ENCODE measurements at places on chromosomes 1 and 21.
A peak's percentile ranks its signal among the peaks of the same experiment; 100 is the strongest.

GRCh38 chr1:74703386-74704182 lies 29.3 kb downstream of the CRYZ start:
- no peak for DNase-seq

DNA sequence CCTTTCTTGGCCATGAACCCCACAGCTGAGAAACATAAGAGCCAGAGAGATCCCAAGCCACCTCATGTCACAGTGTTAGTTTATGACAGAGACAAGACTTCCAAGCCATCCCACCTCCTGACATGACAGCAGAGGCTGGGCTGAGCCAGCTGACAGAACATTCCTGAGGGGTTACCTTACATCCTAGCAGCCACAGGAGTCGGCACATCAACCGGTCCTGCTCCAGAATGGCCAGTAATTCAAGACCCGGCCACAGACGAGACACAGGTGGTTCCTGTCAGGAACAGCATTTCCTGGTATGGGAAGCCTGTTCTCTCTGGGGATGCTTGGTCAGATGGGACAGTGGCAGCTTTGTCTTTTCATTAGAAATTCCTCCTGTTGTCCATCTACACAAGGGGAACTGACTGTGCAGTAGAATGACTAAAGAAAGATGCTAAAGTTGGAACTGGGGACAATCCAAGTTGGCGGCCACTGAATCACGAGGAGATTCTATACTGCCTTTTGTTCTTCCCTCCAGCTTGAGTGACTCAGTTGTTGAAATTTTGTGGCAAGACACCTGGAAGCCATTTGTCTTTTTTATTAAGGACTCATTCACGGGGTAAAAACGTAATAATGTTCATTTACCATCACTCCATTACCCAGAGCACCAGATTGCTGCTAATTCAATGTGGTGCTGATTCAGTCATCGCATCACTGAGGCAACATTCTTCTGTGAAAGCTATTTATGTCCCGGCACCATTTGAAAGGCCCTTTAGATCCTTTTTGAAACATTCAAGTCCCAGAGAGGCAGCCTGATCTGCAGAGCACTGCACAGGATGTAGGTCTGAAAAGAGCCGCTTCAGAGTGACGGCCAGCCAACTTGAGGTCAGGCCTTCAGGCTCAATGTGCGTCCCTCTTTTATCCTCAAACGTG lies 37.2 kb upstream of the NPL start:
- DNase-seq: no peak

DNA sequence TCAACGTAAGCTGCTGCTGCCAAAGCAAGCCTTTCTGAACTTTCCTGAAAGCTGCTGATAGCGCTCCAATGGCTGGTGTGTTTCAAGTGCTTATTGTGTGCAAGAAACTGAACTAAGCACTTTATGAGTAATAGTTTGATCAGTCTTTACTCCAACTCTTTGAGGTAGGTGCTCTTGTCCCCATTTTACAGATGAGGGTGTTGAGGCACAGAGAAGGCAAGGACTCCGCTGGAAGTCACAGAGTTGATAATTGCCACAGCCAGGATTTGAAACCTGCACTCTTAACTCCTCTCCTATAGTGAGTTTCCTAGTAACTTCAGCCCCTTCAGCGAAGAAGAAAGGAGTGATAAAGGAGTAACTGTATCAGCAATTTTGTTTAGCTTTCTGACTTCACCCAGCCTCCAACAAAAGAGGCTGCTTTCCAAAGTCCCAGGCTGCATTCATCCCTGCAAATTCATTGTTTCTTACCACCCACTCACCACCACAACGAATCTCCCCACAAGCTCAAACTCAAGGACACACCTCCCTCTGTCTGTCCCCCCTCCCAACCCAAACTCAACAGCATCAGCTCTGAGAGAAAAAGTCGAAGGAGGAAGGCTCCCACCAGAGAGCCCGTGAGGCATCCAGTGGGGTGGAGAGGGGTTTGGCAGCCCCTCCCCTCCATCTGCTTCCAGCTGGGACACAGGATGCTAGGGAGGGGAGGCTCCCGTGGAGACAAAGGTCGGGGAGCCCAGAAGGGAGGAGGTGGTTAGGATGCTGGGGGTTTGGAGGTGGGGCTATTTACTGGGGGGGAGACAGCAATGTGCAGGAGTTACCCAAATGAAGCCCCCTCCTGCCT lies 139.6 kb downstream of the NAV1 start:
- no peak for DNase-seq

GRCh38 chr1:11898831-11899467 lies 27.3 kb downstream of the KIAA2013 start:
- DNase-seq: peak; percentile 36

DNA sequence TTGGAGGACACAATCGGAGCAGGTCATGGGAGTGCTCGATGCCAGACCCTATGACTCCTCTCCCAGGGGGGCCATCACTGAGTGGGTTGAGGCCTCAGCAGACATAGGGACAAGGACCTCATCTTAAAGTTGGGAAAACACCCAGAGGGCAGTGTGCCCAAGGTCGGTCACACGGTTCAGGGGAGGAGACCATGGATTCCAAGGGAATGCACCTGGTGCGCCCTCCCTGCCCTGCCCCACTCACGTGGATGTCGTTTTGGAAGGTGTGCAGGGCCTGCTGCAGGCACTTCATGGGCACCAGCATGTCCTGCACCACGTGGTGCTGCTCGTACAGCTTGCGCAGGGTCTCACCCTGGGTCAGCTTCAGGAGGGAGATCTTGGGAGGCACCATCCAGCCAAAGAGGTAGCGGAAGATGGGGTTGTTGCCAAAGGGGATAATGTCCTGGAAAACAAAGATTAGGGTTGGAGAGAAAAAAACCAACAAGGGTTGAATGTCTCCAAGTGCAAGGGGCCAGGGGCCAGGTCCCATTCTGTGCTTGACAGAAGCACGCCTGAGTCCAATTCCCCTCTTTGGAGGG lies 33.1 kb downstream of the DHCR24 start:
- DNase-seq: no peak

DNA sequence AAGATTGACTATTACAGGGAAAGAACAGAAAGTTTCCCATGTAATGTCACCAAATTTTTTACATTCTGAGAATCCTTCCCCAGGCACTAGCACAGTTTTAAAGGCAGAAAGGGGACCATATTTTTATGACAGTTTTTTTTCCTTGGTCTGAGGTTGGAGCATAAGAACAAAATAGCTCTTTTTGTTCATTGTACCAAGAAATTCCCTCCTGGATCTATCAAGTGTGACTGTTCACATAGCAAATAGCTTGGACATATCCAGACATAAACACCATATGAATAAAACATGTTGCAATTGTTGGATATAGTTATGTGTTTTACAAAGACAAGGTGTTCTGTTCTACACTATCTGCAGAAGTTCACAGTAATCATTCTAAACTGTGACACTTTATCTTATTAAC lies 182.4 kb upstream of the ADGRL2 start:
- no peak for DNase-seq

DNA sequence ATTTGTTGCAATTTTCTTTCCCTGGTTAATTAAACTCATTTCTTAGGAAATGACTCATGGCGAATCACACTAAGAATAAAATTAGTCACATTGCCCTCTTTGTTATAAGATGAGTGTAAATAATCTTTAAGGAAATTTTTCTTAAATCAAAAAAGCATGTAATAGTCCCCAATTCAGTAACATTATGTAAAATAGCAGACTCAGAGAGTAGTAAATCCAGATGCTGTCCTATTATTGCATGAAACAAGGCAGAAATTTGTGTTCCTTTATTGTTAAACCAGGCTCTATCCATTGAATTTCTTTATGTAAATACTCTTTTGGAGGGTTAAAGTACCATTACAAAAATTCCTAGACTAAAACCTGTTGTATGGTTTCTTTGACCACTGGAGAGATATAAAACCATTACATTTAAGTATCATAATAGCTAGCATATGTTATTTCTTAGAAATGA lies 154.5 kb upstream of the C1orf87 start:
- DNase-seq: no peak

GRCh38 chr1:3283849-3284248 lies 170.6 kb upstream of the ARHGEF16 start:
- DNase-seq: peak; percentile 38

DNA sequence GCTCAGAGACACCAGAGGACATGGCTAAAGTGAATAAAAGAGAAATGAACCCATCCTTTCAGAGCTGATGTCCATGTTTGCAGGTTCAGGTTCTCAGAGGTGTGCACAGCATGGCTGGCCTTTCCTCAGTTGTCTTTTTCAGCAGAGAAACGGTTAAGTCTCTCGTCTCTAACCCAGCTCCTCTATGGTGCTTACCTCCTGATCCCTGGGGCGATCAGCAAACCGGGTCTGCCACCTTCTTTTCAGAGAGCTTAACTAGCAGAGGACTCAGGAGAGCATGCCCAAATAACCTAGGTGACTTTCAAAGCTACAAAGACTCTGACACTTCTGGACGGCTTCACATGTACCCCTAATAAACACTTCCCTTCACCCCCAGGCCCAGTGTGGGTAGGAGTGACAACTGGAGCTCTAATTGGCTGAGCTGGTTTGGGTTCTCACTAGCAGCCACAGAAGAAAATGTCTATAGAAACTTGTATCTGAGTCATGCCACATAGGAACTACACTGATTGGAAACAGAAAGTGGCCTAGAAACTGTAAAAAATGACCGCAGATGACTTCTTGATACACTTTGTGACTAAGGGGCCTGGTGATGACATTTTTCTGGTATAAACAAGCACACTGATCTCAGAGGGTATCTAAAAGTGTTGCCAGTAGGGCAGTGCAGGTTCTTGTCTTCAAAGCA lies at the start of gene AIM2:
Gene AIM2, minus strand, starts transcription at position 329 of the 682 bp plus-strand sequence. CDS start 3,267 bp downstream, outside the sequence.
- DNase-seq: peak; percentile 78

DNA sequence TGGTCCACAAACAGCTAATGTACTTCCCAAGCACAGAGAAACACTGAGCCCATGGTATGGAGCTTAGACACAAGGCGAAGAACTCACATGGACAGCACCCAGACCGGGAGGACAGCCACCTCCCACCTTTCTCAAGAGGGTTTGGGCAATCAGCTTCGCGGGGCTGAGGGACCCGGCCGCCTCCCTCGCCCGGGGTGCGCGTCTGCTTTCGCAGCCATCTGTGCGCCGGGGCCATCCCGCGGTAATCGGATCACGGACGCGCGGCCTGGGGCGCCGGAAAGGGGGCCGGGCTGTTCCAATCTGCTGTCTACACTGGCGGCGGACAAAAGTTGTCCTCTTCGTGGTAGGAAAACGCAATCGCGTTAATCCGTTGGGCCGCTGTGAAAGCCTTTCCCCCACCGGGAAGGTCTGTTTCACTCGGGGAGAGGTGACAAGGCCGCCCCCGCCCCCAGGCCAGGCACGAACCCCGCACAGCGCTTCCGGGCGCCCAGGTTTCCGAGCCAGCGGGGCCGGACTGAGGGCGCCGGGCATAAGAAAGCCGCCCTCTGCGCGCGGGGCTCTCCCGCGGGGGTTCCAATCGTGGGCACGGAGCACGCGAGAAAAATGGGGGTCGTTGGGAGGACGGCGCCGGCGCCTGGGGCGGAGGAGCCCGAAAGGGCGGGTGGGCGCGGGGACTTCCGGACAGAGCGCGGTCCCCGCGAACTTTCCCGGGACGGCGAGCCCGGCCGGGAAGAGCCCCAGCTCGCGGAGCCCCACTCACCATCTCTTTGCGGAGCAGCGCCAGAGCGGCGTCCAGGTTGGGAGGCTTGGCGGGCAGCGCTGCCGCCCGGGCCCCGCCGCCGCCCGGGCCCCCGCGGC lies 664 bp downstream of the FAM89A start:
- peak; percentile 52 for DNase-seq

DNA sequence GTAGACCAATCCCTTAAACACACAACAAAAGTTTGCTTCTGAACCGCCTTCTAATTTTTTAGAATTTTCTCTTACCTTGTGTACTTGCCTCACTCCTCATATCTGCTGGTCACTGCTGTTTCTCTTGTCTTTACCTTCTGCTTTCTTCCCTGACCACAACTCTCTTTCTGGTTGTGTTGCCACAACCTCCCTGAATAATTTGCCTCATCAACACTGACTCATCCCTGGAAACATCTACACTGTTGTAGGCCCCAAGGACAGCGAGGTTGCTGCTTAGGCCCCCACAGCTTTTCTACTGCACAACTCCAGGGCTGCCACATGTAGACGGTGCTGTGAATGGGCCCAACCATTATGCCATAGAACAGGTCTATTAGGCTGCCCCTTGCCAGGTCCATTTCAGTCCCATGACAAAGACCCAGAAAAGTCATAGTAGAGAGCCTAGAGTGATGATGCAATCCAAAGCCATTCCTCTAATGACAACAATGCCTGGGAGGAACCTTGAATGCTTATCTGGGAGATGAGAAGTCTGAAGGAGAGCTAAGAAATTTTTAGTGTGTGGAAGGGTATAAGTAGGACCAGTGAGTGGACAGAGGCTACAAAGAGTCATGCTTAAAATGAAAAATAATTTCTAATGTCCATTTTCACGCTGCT lies 36.6 kb upstream of the LCE5A start:
- DNase-seq: no peak

GRCh38 chr1:244157731-244158438 lies 106.8 kb downstream of the ZBTB18 start:
- DNase-seq: no peak

GRCh38 chr1:15177710-15178166 lies 24.2 kb downstream of the TMEM51 start:
- no peak for DNase-seq

DNA sequence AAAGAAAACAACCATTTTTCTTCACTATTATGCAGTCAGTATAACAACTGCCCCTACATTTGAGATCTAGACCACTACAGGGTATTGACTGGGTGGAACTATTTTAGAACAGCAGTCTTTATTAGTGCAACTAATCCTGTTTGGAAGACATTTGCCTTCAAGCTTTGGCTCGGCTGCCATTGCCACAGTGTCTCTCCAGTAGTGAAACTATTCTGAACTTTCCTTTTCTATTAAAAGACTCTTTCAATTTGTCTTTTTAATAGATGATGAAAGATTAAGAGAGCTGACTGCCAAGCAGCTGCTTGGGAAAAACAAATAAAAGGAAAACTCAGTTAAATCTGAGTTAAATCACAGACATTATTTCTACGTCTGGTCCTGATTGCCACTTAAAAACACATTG lies 49.3 kb downstream of the LPGAT1 start:
- DNase-seq: no peak

- DNase-seq: no peak
Observed at GRCh38 chr1:111392460-111392945, 35.0 kb downstream of the OVGP1 start.

DNA sequence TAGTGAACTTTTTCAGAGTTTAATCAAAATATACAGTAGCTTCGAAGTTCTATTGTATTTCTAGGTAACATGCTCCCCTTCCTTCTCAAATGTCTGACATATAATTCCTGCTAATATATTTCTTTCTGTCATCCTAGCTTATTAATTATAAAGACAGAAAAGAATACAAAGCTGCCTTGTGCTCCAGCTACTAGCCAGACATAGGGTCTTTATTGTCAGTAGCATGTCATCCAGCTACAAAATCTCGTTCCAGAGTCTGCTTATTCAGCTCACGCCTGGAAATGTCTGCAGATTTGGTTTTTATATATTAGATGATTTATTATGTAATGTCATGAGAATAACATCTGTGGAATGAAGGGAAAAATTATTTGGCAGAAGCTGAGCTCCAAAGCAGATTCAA lies 1102.8 kb downstream of the BRINP3 start:
- DNase-seq: no peak
